ENCODE measurements at places on chromosomes 5 and 9.

GRCh38 chr5:75965292-75965691 lies 117.9 kb upstream of the SV2C start:
- no peak for DNase-seq

DNA sequence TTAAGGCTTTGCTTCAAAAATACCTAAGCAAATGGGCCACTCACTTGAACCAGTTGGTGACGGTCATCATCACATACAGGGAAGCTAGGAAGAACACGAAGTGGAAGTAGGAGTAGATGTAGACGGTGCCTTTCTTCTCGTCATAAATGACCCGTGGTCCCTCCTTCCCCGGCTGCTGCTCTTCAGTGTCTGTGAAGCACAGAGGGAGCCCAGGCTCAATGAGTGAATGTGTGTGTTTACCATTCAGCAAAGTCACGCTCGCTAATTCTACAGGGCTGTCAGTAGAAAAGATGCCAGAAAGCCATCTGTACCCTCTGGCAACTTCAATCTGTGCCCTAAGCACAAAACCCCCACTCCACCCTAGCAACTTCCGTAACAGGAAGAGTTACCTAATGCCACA lies 109.8 kb downstream of the SERINC5 start:
- DNase-seq, result no peak

DNA sequence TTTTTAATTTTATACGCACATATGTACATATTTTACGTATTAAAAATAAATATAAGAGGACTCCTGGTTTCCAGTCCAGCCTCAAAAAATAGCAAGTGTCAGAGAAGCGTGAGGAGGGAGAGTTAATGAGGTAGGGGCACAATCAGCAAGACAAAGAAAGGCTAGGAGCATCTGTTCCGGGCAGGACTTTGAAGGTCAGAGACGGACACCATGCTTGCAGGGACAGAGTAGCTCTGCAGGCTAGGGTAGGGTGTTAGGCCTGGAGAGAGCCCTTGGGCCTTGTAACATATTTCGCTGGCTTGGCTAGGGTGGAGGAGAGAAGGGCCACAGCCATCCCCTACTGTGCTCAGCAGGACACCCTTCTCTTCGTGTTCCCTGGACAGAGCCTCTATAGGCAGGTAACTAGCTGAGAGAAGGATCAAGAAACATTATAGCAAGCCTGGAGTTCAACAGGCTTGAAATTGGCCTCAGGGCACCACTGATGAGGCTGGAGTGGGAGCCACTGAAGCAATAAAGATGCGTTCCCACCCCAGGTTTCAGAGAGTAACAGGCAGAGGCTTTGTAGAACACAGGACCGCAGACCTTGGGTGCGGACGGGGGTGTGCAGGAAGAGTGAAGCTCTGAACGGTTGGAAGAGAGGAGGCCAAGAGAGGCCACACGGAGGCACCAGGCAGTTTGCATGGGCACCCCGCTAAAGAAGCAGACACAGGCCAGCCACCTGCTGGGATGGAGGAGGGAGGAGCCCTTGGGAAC lies 9.7 kb upstream of the IPPK start:
- no peak for DNase-seq

GRCh38 chr9:137985637-137986071 lies 108.1 kb downstream of the CACNA1B start:
- DNase-seq, result no peak

- no peak for DNase-seq
Observed at GRCh38 chr9:38134611-38135237, 65.7 kb upstream of the SHB start.

Data from kidney glomerular epithelial cell (primary cell).